ENCODE measurements at places on chromosomes 16 and 17.
A peak's percentile ranks its signal among the peaks of the same experiment; 100 is the strongest.

GRCh38 chr17:79065105-79065670 is 9.4 kb upstream of the ENGASE start:
- DNase-seq, result peak; percentile 36

- peak; percentile 79 for DNase-seq
These were observed 7.0 kb downstream of the MPP2 start for GRCh38 chr17:43900183-43900857.

GRCh38 chr17:39122991-39123390 is 28.4 kb downstream of the PLXDC1 start:
- no peak for DNase-seq

DNA sequence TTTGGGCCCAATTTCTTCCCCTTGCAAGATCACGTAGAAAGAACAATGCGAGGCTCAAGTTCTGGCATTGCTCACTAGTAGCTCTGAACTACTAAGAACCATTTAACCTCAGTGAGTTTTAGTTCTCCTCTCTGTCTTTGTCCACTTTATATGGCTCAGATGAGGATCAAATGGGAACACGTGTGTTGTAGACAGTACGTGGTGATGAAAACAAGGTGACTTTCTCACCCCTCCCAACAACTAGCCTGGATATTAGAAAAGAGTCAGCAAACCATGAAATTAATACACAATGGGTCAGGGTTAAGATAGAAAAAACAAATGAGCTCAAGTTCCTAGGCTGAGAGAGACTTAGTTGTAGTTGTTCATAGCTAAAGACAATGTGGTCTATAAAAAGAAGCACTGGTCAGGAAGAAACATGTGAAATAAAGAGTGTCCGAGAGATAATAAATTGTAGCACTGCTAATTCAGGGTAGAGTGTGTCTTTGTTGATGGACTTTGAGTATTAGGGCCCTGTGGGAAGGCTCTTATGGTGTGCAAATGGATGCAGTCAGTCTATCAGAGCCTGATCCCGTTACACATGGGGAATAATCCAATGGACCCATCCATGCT is 417.0 kb downstream of the HAPSTR1 start:
- no peak for DNase-seq

DNA sequence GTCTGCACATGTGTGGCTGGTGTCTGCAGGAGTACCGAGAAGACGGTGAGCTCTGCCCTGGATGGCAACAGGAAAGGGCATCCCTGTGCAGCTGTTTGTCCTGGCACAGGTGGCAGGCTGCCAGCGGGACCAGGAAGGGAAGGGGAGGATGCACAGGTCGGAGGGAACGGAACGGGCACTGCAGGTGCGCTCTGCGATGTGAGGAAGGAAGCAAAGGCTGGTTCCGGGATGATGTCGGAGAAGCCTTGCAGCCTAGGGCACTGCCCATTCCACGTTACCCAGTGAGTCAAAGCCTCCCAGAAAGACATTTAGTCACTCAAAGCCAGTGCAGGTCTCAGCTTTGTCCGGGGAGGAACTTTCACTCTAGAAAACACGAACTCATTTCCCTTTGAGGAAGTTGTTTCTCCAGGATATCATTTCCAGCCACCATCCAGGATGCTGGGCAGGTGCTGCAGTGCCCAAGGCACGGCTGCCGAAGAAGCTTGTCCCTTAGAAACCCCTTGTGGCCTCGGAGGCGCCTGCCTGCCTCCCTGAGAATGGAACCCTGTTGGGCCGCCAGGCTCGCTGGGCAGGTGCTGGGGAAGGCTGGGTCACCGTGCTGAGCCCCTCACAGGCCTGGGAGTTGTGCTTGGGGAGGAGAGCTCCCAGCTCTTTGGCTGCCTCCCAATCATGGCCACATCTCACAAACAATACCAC is 4.5 kb upstream of the TMEM235 start:
- no peak for DNase-seq

DNA sequence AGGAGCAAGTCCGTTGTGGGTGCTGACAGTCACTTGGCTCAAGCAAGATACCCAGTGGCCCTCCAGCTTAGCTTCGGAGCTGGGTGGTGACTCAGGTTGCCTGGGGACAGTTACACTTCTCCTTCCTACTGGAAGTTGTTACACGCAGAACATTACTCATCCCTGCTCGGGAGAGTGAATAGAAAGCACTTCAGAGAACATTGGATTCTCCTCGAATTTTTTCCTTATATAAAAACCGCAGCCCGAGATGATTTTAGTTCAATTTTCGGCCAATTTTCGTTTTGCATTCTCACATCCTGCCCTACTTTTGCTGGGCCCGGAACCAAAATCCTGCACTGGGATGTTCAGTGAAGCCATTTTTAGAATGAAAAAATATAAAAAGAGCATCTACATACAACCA is 99.7 kb downstream of the ELAC2 start:
- no peak for DNase-seq

DNA sequence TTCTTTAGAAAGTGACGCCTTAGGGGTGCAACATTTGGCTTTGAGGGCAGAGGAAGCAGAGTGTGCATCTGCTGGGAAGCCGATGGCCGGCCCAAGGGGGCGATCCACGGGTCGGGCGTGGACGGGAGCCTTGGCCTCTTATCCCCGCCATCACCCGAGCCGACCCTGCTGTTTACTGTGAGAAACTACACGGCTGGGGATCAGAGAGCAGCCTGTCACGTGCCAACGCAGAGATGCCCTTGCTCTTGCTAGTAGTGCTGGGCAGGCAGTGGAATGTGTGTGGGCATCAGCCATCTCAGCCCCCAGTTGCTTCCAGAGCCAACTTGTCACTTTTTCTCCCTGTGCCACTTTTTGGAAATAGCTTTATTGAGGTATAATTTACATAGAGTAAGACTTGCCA is 26.7 kb upstream of the ITGB4 start:
- no peak for DNase-seq

DNA sequence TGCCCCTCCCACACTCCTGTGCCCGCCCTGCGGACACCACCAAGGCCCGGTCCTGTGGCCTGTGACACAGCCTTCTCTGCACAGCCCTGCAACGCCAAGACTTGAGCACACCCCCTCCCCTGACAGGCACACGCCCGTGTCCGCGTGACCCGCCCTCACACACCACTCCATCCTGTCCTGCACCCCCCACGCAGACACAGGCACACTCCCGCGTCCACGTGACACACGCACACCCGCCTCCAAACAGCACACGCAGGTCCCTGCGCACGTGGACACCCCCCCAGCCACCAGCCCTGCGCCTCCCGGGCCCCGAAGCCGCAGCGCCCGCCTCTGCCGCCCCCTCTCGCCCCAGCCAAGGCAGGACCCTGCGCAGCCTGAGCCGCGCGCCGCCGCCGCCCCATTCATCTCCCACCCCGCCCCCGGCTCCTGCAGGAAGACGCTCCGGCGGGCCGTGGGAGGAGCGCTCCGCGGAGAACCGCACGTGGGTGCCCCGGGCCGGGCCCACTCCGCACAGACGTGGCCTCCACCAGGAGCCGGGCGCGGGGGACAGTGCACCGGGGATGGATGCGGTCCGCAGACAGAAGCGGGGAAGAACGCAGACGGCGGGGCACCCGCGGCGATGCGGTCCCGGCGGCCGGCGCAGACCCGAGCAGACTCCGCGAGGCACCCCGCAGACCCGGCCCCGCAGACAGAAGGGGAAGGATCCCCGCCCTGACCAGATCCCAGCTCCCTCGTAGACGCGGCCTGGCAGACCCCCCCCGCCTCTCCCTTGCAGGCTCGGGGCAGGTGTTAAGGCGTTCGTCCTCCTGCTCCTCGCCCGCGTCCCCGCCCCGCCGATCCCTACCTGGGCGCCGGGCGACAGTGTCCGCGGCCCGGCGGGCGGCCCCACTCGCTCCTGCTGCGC is 506 bp downstream of the CAMKK1 start:
- peak; percentile 69 for DNase-seq

DNA sequence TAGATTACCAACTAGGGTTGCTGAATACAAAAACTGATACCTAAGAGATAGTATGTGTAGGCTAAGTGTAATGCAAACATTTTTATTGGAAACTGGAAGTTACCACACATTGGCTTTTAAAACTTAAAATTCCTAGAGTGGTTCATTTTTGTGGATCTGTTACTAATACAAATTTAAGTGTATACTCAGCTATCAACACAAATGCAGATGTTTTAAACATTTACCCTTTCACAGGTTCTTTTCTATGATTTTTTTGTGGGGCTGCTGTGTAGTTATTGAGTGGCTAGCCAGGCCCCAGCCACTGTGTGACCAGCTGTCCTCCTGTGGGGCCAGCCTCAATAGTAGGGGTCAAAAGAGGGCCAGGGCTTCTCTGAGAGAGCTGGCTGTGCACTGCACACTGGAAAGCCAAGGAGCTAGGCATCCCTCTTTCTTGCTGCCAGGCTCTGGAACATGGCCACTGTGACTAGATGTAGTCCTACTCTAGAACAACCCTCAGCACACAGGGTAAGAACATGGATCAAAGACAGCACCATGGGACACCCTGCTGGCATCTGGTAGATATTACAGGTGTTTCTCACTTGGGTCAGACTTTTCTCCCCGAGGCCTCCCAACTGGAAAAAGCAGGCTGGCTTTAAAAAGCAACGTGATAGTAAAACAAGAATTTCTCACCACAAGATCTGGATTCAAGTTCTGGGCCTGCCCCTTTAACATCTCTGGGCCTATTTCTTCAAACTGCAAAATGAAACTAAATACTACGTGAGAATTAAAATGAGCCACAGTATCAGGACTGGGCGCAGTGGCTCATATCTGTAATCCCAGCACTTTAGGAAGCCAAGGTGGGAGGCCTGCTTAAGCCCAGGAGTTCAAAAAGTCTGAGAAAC is 7.3 kb upstream of the VEZF1 start:
- DNase-seq, result peak; percentile 44

DNA sequence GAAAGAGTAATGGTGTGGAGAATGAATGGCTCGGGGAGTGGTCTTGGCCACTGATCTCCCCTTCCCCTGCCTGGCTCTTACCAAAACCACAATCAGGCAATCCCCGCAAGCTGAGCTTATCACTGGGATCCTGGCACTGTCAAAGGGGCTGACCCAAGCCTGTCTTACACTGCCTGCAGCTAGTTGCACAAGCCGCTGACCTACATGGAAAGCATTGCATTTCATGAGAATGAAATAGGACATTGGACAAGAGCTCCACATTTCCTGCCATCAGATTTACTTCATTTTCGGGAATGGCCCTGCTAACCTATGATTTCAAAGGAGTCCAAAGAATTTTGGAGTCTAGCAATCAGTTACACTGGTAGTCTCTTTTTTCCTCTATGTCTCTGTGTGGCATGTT is 146.4 kb downstream of the PCTP start:
- DNase-seq, result no peak

- DNase-seq, result no peak
These were observed 17.4 kb upstream of the RASD1 start for GRCh38 chr17:17513626-17514025.

DNA sequence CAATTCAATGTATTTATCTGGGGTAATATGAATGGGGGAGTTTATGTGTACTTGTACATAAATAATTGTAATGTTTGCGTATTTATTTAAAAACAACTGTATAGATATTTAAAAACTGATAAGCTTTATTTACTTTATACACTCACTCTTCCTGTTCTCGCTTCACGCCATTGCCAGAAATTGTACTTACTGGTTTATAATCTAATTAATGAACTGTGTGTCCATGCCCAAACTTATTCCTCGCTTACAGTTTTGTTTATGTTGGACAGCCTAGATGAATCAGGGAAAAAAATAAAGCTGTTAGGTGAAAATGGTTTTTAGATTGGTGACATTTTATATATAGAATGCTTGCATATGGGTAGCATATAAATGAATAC is 30.8 kb downstream of the AATF start:
- no peak for DNase-seq

DNA sequence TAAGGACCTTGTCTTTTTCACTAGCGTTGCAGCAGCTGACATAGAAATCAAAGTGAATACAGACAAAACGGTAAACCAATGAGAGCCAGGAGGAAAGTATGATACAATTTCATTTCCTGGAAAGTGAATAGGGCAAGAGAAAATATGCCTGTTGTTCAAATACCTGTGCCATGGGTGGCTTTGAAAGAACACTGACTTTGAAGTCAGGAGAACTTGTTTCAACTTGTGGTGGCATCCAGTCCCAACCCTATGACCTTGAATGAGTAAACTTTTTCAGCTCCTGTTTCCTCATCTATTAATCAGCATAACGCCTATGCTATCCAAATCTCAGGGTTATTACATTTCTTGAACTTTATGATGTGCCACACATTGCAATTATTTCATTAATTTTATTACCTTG is 173.7 kb upstream of the HS3ST3A1 start:
- no peak for DNase-seq

- no peak for DNase-seq
These were observed 197.1 kb downstream of the SHISA9 start for GRCh38 chr16:13098536-13098935.

- DNase-seq, result no peak
These were observed 58.2 kb downstream of the CYB5D2 start for GRCh38 chr17:4201226-4201625.

DNA sequence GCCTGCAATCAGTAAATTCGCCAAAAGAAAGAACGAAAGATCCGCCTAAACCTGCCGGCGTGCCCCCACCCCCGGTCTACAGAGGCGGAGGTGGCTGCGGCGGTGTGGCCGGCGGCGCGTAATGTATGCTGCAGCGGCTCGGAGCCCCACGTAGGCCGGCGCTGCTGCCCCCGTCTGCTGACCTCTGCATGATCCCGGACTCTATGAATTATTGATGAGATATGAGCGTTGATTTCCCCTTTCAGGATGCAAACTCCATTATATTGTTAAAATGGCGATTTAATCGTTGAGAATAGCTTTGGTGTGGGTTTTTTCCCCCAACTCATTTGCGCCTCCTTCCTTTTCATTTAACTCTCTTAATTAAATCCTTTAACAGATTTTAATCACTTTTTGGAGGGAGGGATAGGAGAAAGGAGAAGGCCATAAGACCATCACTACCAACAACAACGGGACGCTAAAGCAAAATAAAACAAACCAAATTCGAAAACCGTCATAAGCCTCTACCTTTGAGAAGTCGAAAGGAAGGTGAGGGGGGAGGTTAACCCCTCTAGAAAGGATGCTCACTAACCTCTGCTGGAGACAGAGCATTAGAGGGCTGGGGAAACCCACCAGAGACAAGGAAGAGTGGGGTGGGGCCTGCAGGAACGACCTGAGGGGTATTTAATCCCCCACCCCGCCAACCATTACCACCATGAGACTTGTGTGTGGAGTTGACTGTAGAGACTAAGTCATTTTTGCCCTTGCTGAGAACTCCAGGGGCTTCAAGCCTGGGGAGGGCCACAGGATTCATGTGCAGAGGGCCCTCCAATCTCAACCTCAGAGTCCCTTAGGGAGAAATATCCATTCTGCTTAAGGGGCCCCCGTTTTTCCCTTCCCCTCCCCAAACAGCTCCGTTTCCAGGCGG is 3.4 kb downstream of the HOXB3 start:
- no peak for DNase-seq

- no peak for DNase-seq
These were observed 123.2 kb upstream of the LHX1 start for GRCh38 chr17:36813957-36814563.

All from activated T-helper 2 cell treated with anti-CD3 and anti-CD28 coated beads, Interferon-gamma antibody, Interleukin-2, Interleukin-4, amounts not matched to agents 10 μg/mL and 5 μg/mL and 100 μg/mL, durations not matched to agents 14 hours and 24 hours and 36 hours (primary cell).